LHCN-M2 (cell line): ENCODE measurements at places on chromosomes 7 and 10. TPM values are rescaled to one million over a fixed set of nuclear protein-coding genes. Genes with fewer than 3 reads are reported as not detected.

- DNase-seq = no peak
Measured at GRCh38 chr10:71060476-71061426, 151.6 kb upstream of the UNC5B start.

DNA sequence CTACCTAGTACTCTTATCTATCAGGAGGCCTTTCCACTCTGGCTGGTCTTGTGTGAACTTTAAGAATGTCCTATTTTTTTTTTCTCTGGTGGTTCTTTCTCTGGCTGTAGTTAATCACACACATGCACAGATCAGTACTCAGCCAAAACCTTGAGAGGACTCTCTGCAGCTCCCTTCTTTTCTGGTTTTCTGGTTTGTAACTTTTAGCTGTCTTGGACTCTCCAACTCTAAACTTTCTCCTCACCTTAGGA, 54.9 kb upstream of the HELLS start:
- DNase-seq = no peak

DNA sequence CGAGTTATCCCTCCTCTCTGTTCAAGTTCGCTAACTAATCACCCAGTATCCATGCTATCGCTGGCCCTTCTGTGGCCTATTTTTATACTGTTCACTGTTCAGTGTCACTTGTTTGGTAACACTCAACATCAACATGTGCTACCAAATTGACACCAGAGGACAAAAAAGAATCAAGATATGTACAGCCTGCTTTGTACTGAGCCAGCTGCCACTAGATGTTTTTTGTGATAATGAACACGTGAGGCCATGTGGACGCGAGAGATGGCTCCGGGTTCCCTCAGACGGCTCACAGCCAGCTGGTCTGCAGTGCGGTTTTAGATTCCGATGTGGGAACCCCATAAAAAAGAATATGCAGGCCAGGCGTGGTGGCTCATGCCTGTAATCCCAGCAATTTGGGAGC, 21.2 kb downstream of the CAV1 start:
- no peak for DNase-seq

GRCh38 chr10:132446661-132447445, 49.9 kb downstream of the PWWP2B start:
- DNase-seq = peak; percentile 18

- no peak for DNase-seq
Measured at GRCh38 chr10:58990693-58991092, 185.8 kb upstream of the PHYHIPL start.

DNA sequence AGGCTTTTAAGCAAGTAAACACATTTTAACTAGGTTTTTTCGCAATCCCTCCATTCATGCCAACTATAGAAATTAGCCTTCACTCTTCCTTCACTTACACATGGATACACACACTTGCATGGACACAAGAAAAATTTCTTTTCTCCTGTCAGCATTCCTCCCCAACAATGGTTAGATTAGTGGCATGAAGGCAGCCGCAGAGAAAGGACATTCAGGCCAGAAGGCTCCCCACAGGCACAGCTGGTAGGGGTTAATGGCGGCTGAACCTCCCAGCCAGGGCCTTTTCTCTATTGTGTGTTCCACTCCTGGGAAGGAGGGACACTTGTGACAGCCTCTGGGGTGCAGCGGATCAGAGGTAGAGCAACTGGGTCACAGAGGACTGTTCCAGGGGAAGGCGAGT, 255.0 kb upstream of the SP8 start:
- DNase-seq = no peak

GRCh38 chr7:142337054-142338001, 79.5 kb upstream of the PRSS58 start:
- no peak for DNase-seq

DNA sequence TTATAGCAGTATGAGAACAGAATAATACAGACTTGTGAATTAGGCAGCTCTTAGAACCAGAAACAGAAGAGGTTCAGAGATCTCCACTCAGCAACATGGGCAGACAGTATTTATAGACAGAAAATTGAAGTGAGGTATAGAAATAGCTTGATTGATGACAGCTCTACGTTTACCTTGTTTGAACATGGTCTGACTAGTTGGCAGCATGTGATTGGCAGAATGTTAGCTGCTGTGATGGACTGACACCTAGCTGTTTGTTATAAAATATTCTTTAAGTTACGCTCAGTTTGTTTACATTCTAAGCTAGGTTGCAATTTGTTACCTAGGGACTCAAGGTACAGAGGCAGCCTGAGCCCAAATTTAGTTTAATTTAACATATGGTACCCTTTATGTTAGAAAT, 73.7 kb upstream of the TMEM229A start:
- no peak for DNase-seq

DNA sequence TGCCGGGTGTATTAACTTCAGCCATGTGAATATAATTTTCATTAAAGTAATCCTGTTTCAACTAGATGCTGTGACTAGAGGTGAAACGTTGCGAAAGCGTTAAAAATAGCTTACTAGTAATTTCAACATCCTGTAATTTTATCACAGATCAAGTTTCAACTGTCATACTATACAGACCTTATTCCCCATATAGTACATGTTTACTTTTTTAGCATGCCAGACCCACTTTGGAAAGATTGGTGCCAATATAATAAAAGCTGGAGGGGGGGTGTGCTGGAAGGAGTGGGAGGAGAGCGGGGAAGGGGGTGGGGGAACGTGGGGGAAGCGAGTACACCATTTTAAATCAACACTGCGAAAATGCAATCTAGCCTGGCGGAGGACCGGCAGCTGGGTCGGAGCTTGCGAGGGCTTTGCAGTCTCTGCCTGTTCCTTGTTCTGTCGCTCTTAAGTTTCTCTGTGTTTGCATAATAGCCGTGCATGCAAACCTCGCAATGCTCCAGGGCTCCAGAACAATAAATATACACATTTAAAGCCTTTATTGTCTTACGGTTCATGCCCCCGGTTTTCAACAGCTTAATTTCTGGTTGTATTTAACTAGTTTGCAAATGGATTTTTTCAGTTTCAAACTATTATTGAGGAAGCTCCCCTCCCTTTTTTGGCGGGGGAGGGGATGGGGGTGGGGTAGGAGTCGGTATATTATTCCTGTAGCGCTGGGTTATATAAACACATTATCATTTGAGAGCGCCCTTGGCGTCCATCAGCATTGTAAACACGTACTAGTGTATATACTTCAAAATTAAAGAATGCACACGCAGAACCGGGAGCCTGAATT, 1.3 kb upstream of the ARID5B start:
- peak; percentile 76 for DNase-seq

OR2A1 gene
- total RNA-seq = not detected in 2 replicates

IGF2BP3 gene
- total RNA-seq = 60.3 and 63.3 TPM in 2 replicates

GRCh38 chr10:74167443-74167842, 16.4 kb downstream of the ADK start:
- no peak for DNase-seq

GRCh38 chr7:123327661-123328060, 127.9 kb upstream of the SLC13A1 start:
- DNase-seq = peak; percentile 31

UNC5B gene
- 0.13 and 0.34 TPM in 2 replicates for total RNA-seq

LAMB4 gene
- not detected in 2 replicates for total RNA-seq

STEAP1 gene
- 33.7 and 41.3 TPM in 2 replicates for total RNA-seq

NUPR2 gene
- not detected in 2 replicates for total RNA-seq

GRCh38 chr10:110209926-110210673, 2.7 kb downstream of the MXI1 start:
- peak; percentile 18 for DNase-seq

GRCh38 chr7:78081888-78082287, 283.3 kb downstream of the PHTF2 start:
- no peak for DNase-seq
